Vagina (tissue), 2 donors: ENCODE measurements at places on chromosomes 5 and 9.

DNA sequence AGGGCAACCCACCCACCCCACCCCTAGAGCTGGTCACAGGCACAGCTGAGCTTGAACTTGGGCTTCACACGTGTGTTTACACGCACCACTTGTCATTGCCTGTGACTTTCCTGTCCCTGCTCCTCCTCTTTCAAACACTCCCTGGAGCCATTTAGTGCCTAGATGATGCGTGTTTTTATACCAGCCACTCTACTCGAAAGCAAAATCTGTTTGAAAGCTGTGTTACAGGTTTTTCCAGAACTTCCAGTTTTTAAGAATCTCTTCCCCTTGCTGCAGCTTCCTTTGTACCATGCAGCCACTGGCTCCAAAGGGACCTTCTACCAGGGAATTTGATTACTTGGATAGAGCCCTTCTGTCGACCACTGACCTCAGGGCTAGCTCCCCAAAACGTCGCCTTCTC is 78.8 kb upstream of the SPRY4 start:
- no peaks in the 10 kb centered on the region for H3K36me3 ChIP-seq
- H3K4me3 ChIP-seq, result no peak overlapping the region
- no peak for DNase-seq
- H3K4me1 ChIP-seq, result no peaks in the 10 kb centered on the region
- H3K27me3 ChIP-seq, result no peaks in the 10 kb centered on the region

- H3K27me3 ChIP-seq, result no peaks in the 10 kb centered on the region
- no peaks in the 10 kb centered on the region for H3K4me1 ChIP-seq
- H3K4me3 ChIP-seq, result no peak overlapping the region
Observed at GRCh38 chr9:84216151-84216550, 124.4 kb downstream of the SLC28A3 start.

DNA sequence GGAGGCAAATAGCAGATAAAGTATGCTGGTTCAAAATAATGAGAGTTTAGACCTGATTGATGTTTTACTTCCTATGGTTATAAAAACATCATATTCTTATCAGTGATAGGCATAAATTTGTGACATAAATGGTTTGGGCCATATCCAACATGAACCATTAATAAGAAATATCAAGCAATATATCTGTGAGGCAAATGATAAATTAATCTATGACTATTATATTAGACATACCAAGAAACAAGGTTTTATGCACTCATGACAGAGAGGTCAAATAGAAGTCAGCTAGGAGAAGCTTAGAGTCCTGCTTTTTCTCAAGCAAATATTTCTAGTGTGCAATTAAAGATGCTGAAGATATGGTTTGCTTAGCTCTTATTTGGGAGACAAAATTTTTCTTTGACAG is 10.4 kb downstream of the SMIM3 start:
- H3K27ac ChIP-seq, result no peak overlapping the region
- H3K4me1 ChIP-seq, result peaks cover 45% of the 10 kb centered on the region
- no peaks in the 10 kb centered on the region for H3K27me3 ChIP-seq
- DNase-seq, result no peak
- no peak overlapping the region for H3K4me3 ChIP-seq
- H3K36me3 ChIP-seq, result no peaks in the 10 kb centered on the region

GRCh38 chr5:38060354-38060753 is 198.0 kb upstream of the EGFLAM start:
- H3K4me3 ChIP-seq, result no peak overlapping the region
- DNase-seq, result no peak
- H3K36me3 ChIP-seq, result no peaks in the 10 kb centered on the region
- H3K27ac ChIP-seq, result no peak overlapping the region

DNA sequence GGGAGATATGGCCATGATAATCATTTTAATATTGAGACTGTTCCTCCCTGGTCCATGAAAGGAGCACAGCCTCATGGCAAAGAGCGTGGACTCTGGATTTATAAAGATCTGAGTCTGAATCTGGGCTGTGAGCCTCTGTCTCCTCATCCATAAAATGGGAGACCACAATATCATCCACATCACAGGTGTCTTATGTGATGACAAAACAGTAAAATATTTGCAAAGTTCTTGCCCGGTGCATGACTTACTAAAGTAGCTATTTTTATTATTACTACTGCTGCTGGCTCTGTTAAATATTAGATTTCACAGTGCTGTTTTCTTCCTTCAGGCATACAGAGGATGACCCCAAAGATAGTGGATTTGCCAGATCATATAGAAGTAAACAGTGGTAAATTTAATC is 74.1 kb downstream of the TEK start:
- H3K4me1 ChIP-seq, result peaks cover 16% of the 10 kb centered on the region
- no peaks in the 10 kb centered on the region for H3K36me3 ChIP-seq
- no peaks in the 10 kb centered on the region for H3K27me3 ChIP-seq
- no peak overlapping the region for H3K4me3 ChIP-seq
